ENCODE measurements at places on chromosomes 3 and 15.

- DNase-seq = no peak
Measured at GRCh38 chr3:145058483-145058882, 1086.9 kb downstream of the DIPK2A start.

- no peak for DNase-seq
Measured at GRCh38 chr3:126960604-126960995, 22.3 kb upstream of the PLXNA1 start.

DNA sequence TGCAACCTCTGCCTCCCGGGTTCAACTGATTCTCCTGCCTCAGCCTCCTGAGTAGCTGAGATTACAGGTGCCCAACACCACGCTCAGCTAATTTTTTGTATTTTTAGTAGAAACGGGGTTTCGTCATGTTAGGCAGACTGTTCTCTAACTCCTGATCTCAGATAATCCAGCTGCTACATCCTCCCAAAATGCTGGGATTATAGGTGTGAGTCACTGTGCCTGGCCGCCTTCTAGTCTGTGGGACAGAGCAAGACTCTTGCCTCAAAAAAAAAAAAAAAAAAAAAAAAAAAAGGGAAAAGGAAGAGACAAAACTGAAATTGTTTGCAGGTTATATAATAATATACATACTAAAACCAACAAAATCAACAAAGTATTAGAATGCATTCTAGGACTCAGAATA, 215.2 kb downstream of the PCCB start:
- DNase-seq = no peak

- no peak for DNase-seq
Measured at GRCh38 chr3:147713234-147714133, 304.3 kb downstream of the ZIC1 start.

DNA sequence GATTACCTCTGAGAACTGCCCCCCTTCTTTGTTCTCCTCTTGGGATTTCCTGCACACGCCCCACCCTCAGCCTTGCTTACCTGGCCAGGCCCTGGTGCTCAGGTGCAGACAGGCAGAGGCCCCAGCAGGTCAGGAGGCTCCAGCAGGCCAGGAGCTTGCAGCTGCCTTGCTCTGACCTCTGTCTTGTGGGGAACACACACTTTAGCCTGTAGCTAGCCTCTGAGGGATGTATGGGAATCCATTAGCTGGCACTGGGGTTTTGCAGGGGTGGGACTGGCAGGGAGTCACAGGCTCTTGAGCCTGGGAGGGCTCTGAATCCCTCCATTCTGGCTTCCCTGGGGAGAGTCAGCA, 2.7 kb downstream of the SMAD6 start:
- no peak for DNase-seq

DNA sequence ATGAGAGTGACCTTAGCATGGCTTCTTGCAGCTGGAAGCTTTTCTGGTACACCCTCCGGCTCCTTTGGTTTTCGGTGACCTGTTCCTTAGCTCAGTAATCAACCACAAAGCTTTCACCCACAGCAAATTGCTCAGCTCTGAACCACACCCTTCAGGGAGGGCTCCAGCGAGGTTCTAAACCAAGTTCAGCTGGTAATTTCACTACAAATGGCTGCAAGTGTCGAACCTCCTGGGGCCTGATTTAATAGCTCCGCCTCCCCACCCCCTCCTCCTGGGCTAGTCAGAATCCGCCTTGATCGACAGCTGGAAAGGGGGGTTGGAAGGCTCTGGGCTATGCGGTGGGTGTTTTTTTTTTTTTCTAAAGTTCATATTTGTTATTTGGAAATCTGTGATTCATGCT, 150.9 kb upstream of the MCTP2 start:
- DNase-seq = no peak

GRCh38 chr3:192022412-192022811, 561.4 kb downstream of the PYDC2 start:
- DNase-seq = no peak
